ENCODE measurements at places on chromosomes 11 and 22. TPM values are rescaled to one million over a fixed set of nuclear protein-coding genes. Genes with fewer than 3 reads are reported as not detected.

GRCh38 chr22:43256976-43257545 lies 70.1 kb upstream of the TTLL12 start:
- no peak for DNase-seq

- DNase-seq: no peak
Measured at GRCh38 chr11:38182126-38182866, 1584.3 kb upstream of the RAG2 start.

DNA sequence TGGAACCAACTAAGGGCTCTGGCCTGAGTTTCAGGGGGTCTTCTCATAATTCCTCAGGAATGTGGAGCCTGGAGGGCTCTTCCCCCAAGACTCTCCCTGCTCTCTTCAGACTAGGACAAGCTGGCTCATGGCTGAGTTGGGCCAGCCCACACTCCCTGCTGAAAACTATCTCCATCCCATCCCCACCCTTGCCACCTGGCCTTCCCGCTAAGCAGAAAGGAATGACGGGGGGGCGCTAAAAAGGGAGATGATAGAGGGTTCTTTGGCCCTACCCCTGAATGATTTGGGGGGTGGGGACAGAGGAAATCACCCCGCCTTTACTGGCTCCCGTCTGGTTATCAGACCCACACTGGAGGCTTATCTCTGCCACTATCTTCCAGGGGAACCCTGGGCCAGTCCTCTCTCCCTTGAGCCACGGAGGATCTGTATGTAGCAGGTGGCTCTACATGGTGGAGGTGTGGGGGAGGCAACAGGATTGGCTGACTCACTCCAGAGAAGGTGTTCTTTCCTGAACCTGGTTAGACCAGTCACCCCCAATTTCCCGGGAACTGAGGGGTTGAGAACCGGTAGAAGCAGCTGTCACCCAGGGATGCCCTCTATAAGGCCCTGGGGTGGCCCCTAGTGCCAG lies 5.7 kb downstream of the SMTN start:
- DNase-seq: no peak

- DNase-seq: no peak
Measured at GRCh38 chr11:129770993-129771392, 44.7 kb upstream of the TMEM45B start.

GRCh38 chr11:122714484-122714883 lies 59.0 kb downstream of the UBASH3B start:
- DNase-seq: no peak

MS4A14 gene
- total RNA-seq: not detected

- DNase-seq: peak; percentile 52
Measured at GRCh38 chr11:118198370-118198769, 21.9 kb upstream of the SCN2B start.

DRD4 gene
- 0.64 TPM for total RNA-seq

MS4A12 gene
- not detected for total RNA-seq

GRCh38 chr11:4887591-4887990 lies 5.9 kb downstream of the OR51T1 start:
- DNase-seq: no peak

F2 gene
- total RNA-seq: 0.18 TPM

CD3G gene
- not detected for total RNA-seq

Measured in cerebellum (tissue), 4 donors.